ENCODE measurements at places on chromosomes 5 and 9.

GRCh38 chr9:127139775-127140174 is 17.3 kb upstream of the ANGPTL2 start:
- DNase-seq, result no peak

DNA sequence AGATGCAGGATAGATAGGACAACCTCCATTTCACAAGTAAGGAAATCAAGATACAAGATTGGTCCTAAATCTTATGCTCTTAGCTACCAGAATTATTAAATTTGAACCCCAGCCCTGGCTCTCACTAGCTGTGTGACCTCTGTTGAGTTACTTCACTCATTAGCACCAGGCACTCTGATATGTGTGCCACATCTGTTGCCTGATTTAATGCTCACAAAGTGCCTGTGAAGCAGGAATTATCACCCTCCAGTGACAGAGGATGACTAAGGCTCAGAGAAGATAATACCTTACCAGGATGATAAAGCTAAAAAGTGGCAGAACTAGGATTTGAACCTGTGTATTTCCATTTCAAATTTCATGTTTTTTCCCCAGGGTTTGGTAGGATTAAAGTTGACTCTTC is 110.0 kb downstream of the PLPPR1 start:
- DNase-seq, result no peak

GRCh38 chr5:157449011-157449723 is 10.8 kb upstream of the NIPAL4 start:
- no peak for DNase-seq

- DNase-seq, result no peak
Measured at GRCh38 chr5:174491761-174492350, 232.5 kb upstream of the MSX2 start.

GRCh38 chr9:135956802-135957174 is 4.4 kb downstream of the UBAC1 start:
- DNase-seq, result no peak

- no peak for DNase-seq
Measured at GRCh38 chr5:169796731-169797130, 159.7 kb downstream of the DOCK2 start.

DNA sequence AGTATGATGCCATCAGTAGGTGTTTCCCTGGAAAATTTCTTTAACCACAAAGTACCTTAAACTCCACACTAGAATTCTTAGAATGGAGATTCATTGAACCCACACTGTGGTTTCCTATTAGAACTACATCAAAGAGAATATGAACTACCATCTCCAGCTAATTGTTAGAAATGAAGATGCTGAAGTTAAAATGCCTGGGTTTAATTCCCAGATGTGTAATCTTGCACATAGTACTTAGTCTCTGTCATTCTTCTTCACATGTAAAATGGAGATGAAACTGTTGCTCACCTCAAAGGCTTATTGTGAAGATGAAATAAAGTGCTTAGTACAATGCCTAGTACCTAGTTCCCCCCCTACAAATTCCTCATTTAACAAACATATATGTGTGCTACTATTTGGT is 303.3 kb upstream of the CCNG1 start:
- no peak for DNase-seq

GRCh38 chr9:125763394-125763801 is 16.2 kb downstream of the PBX3 start:
- no peak for DNase-seq

DNA sequence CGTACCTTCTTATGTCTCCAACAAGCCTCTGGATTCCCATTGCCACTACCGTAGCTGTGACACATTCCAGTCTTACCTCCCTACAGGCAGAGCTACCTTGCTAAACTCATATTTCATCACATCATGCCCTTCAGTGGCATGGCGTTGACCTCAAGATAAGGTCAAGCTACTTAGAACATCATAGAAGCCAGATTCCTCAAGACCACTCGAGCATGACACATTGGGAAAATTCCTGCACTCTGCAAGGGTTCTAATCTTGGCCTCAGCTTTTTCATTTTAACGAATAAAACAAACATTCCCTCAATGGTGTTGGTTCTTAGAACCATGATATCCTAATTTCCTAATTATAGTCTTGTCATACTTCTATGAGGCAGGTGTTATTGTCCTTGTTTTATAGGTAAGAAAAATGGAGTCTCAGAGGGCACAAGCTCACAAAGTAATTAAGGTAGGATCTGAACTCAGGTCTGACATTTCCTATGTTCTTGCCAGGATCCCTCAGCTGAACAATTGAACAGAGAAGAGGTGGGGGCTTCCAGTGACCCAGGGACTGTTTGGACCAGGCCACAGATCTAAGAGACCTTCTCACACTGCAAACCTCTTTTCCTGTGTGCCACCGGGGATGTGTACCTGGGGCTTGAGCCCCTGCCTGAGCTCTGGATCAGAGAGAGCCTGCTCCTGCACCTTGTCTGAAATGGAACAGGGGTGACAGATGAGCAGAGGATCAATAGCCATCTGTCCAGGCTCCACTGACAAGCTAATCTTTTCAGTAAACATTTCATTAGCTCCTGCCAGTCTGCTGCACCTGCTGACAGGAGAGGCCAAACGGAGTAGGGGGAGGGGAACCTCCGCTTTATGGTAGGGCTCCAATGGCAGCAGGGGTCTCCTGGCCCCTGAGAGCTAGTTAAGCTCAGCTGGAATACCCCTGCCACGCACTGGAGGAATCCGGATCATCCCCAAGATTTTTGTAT is 49.3 kb downstream of the ALG2 start:
- no peak for DNase-seq

DNA sequence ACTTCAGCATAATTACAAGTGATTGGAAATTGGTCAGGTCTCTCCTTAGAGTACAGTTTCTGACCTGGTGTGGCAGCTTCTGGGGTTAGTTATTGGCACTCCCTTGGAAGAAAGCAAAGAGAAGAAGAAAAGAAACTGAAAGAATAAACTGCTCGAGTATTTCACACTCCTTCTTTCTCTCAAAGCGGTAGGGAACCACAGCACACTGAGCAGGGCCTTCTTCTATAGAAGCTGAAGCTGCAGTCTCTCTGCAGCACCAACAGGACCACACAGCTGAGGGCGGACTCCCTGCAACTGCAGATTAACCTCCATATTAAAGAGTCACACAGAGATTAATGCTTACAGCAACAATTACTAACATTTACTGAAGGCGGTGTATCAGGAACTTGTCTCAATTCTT is 152.0 kb downstream of the TRPM6 start:
- no peak for DNase-seq

- DNase-seq, result no peak
Measured at GRCh38 chr5:172740428-172741205, 30.4 kb downstream of the DUSP1 start.

GRCh38 chr5:74251141-74252035 is 389.1 kb downstream of the ENC1 start:
- no peak for DNase-seq

- DNase-seq, result no peak
Measured at GRCh38 chr5:1472964-1473628, 27.9 kb upstream of the SLC6A3 start.

GRCh38 chr5:113487781-113488644 is at the start of gene MCC:
TSS of gene MCC (minus strand) at chr5:113488453.
- DNase-seq, result no peak

GRCh38 chr5:42791151-42791550 is 20.5 kb downstream of the SELENOP start:
- DNase-seq, result no peak

GRCh38 chr5:74361406-74362358 is 278.8 kb downstream of the ENC1 start:
- no peak for DNase-seq

All from stimulated activated CD4-positive, alpha-beta T cell treated with anti-CD3 and anti-CD28 coated beads, TNF-alpha, amount 100 ng/mL, for 4 hours (primary cell).